ENCODE measurements at places on chromosomes 4 and X.

GRCh38 chr4:8394806-8395205 lies 45.7 kb downstream of the ACOX3 start:
- DNase-seq = no peak

GRCh38 chrX:14939644-14940043 lies 66.4 kb downstream of the MOSPD2 start:
- DNase-seq = no peak

- DNase-seq = no peak
Measured at GRCh38 chr4:173685165-173685830, 155.3 kb upstream of the HAND2 start.

GRCh38 chr4:123813901-123814300 lies 417.3 kb downstream of the SPRY1 start:
- DNase-seq = no peak

DNA sequence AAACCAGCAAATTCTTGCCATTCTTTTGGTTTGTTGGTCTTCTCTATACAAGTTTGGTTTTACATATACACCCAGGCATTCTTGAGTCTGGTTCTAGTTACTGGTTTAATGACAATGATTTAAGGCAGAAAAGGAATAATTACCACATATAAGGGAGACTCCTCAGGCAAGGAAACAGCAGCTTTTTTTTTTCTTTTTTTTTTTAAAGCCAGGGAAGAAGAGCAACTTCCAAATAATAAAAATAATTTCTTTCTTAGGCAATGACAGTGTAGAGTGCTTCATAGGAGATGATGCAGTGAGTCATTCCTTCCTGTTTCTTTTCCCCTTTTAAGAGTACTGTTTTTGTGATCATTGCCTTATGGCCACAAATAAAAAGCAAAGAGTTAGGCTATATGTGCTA lies 289.7 kb downstream of the DKK2 start:
- no peak for DNase-seq

DNA sequence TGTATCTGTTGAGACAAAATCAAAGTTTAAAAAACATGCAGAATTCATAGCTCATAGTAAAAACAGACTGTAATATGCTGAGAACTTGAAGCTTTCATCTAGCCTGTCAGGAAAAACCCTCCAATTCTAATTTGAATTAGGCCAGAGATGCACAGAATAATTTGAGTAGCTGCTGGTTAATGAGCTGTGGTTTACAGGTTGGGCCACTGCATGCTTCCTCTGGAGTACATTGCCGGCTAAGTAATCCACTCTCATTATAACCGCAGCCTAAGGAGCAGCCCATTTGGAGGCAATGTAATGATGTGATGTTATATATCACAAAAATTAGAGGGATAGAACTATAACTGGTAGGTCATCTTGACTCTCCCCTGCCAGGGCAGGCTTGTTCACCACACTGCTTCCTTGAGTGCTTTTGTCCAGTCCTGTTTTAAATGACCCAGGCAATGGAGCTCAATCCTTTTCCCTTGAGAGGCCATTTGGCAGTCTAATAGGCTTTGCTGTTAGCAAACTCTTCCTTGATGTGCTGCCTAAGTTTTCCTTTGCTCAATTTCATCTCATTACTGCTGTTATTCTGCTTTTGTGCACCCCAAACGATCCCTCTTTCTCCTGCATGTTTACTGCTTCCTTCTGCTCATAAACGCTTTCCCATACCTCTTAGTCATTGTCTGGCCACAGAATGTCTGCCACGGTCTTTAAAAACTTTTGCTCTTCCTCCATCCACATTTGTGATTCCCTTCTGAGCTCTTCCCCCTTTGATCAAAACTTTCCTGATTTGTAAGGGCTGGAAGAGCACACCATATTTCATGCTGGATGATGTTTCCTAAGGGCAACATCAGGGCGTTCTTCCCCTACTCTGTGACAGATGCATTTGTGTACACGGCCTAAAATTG lies 230.9 kb downstream of the C4orf33 start:
- DNase-seq = no peak

GRCh38 chr4:141388481-141388880 lies 167.8 kb downstream of the ZNF330 start:
- no peak for DNase-seq

Data from memory B cell (primary cell).